ENCODE measurements at places on chromosomes 4 and X. TPM values are rescaled to one million over a fixed set of nuclear protein-coding genes. Genes with fewer than 3 reads are reported as not detected.

DNA sequence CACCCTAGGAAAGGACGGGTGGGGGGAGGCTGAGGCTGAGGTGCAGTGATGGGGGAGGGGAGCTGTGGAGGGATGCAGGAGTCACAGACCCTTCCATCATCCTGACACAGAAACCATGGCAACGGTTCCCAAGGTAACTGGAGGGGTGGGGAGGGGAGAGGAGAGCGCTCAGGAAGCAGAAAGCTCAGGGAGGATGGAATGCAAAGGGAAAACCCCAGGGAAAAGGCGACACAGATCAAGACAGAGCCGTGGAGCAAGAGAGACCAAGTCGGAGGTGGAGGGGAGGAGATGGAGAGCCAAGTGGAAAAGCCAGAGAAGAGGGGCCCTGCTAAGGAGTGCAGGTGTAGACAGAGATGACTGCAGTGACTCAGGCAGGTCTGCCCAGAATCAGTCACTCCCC, 14.5 kb downstream of the L1CAM start:
- DNase-seq = no peak
- no peaks in the 10 kb centered on the region for H3K4me1 ChIP-seq
- no peaks in the 10 kb centered on the region for H3K36me3 ChIP-seq
- H3K27ac ChIP-seq = no peak overlapping the region

- H3K27me3 ChIP-seq = no peaks in the 10 kb centered on the region
- peaks cover 12% of the 10 kb centered on the region for H3K4me1 ChIP-seq
- peak overlapping the region; percentile 94 for H3K27ac ChIP-seq
- no peak for DNase-seq
These were observed 552 bp downstream of the ADH5 start for GRCh38 chr4:99088023-99088449.

- DNase-seq = no peak
- no peak overlapping the region for H3K4me3 ChIP-seq
- H3K36me3 ChIP-seq = peaks cover 11% of the 10 kb centered on the region
- no peaks in the 10 kb centered on the region for H3K27me3 ChIP-seq
These were observed 180.2 kb downstream of the ARAP2 start for GRCh38 chr4:36064117-36064516.

DNA sequence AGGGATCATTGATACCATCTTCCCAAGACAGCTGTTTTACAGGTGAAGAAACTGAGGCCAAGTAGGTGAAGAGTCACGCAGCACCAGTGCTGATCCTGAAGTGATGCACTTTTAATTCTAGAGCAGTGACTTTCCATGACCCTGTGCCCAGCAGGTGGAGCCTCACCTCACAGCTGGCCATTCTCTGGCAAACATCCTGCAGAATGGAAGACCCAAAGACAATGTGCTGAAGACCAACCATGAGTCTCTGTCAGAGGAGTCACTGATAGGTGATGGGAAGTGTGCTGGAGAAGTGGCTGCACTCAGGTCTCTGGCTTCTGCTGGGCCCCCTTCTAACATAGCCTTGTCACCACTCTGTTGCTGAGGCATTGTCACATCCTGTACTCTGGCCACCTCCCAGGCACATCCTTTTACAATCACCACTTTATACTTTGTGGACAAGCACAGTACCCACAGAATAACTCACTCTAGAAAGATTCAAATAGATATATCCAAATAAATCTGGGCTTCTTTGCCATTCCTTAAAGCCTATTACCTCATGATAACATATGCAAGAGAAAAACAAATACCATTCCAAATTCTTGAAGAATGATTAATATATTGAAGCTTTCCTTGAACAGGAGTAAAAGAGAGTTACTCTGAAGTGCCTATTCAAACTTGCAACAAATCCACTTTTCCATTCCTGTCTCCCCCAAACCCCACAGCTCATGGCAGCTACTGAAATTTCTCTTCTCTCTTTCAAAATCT, 64.1 kb upstream of the SCOC start:
- DNase-seq = no peak
- H3K36me3 ChIP-seq = no peaks in the 10 kb centered on the region
- no peaks in the 10 kb centered on the region for H3K27me3 ChIP-seq
- H3K4me1 ChIP-seq = no peaks in the 10 kb centered on the region

GRCh38 chrX:123489011-123489410, 243.8 kb downstream of the THOC2 start:
- no peaks in the 10 kb centered on the region for H3K4me1 ChIP-seq
- no peaks in the 10 kb centered on the region for H3K36me3 ChIP-seq
- no peak overlapping the region for H3K4me3 ChIP-seq
- no peak for DNase-seq

The DNAAF6 gene
- total RNA-seq = not detected

The HMX1 gene
- not detected for total RNA-seq

The TCEAL7 gene
- total RNA-seq = 0.59 TPM

Data from liver (tissue), 10 donors.